ENCODE measurements at places on chromosomes 5 and 9.

GRCh38 chr9:116350213-116350612, 196.6 kb downstream of the PAPPA start:
- DNase-seq, result no peak

GRCh38 chr5:80834710-80835109, 125.5 kb upstream of the RASGRF2 start:
- no peak for DNase-seq

DNA sequence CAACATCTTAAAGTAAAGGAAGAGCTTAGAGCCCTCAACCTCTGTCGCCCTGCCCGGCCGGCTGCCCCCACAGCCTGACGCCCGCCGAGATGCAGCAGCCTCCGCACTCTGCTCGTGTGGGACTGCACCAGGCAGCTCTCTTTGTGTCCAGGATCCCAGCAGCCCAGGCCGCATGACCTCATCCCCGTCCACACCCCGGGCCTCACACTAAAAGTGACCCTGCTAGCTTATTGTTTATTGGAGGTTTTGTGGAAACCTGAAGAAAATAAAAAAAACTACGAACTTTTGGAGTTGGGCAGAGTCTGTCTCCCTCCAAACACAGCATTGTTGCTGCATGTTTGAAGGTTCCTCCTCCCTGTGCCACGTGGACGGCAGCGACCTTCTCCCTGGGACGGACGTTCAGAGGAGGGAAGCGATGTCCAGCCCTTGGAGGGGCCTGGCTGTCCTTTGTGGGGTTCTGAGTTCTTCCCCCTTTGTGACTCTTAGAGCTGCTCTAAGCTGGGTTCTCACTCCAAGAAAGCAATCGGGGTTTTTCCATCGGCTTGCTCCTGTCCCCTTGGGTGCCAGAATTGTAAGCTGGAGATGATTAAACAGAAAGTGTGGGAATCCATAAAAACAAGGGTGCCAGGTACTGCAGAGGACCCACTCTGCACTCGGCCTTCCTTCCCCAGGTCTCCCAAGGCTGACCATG, 103.5 kb upstream of the COL5A1 start:
- DNase-seq, result no peak

DNA sequence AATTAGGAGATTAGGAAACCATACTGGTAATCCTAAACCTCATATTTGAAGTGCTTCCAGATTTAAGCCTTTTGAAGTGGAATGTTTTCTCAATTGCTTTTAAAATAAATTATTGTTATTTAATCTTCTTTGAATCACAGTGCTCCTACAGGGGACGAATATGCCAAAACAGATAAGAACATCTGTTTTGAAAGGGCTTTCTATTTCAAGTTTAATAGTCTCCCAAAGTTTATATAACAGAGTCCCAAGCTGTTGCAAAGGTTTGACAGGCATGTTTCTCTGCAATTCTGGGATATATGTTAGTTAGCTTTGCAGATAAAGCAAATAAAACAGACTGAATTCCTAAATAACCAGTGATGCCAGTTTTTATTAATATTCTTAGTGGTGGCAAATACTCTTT, 803.7 kb downstream of the TLE4 start:
- no peak for DNase-seq

- peak; percentile 11 for DNase-seq
Measured at GRCh38 chr9:38621434-38622287, 1.3 kb upstream of the ANKRD18A start.

DNA sequence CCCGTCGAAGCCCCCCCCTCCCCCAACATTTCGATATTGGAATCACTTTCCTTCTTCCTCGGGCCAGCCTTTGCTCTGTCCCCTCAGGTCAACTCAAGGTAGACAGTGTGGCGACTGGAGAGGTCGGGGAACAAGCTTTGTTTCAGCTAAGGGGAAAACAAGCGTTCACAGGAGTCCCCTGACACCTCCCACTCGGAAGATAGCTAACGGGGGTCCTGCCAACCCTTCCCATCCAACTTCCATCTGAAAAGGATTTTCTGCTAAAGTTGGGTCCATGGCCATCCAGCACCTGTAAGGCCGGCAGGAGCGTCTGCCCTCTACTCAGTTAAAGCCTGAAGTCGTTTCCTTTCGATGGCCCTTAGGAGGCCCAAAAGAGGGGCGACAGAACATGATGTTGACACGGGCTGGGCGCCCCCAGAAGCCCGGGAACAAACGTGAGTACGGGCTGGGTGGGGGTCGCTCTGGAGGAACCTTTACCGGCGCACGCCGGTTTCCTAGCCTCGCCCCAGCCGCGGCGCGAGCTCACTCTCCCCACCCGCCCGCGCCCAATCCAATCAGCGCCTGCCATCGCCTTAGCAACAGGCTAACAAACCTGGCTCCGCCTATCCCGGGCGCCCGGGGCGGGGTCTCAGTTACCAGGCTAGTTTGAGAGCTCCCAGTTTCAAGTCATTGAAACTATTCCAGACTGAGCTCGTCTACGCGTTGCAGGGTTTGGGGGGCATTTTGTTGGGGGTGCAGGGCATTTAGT, 2.5 kb downstream of the ARRDC3 start:
- DNase-seq, result peak; percentile 97

GRCh38 chr5:111211341-111211740, 12.8 kb upstream of the CAMK4 start:
- DNase-seq, result no peak

DNA sequence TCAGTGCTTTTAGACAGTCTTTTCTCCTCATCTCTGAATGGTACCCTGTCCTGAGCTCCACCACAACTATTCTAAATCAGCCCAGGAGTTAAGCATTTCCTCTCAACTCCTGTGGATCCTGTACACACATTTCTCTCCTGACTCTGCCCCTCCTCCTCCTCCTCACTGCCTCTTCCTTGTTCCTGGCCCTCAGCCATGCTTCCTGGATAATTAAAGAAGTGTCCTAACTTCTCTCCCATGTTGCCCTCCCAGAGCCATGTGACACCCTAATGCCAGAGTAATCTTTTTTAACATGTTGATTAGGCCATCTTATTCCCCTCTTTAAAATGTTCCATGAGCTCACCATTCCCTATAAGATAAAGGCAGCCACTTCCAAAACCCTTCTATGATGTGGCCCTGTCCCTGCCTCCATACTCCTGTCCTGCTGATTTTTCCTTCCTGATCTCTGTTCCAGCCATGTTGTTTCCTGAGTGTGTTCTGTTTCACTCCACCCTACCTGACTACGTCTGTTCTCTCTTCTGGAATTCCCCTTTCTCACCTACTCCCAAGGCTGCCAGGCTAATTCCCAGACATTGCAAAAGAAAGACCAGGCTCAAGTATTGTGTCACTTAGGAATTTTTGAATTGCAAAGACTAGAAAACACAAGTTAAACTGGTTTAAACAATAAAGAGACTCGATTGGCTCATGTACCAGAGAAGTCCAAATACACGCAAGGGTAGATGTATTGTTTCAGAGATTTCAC, 295.2 kb downstream of the MAST4 start:
- DNase-seq, result no peak

- DNase-seq, result no peak
Measured at GRCh38 chr9:123642291-123643278, 286.6 kb downstream of the CRB2 start.

GRCh38 chr9:21995666-21996398, 1.2 kb downstream of the CDKN2B-AS1 start:
- DNase-seq, result peak; percentile 84

All from suppressor macrophage (primary cell).